AG04450 (cell line): ENCODE measurements at places on chromosomes 7 and 10. TPM values are rescaled to one million over a fixed set of nuclear protein-coding genes. Genes with fewer than 3 reads are reported as not detected.

DNA sequence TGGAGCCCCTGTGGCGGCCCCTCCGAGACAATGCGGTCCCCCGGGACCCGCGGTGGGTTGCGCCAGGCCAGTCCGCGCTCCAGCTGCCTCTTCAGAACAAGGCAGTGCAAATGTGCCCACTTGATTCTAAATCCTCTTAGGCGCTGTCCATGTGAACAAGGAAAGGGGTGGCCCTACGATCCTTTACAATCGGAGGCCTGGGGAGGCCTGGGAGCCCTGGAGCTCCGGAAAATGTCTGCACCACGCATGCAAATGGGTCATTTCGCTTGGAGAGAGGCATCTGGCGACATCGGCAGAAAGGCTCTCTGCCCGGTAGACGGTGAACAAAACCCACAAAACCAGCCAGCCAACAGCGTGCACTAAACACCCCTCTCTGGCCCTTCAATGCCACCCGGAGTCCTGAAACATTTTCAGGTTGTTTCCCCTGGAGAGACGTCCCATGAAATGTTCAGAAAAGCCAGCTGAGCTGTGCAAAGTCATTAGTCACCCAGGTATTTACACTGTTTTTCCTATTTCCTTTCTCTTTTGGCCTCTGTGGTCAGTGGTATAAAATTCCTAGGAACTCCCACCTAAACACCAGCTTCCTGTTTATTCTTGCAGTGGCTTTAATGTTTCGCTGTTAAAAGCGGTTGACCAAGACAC is 102.8 kb upstream of the ZNF438 start:
- DNase-seq = no peak

- DNase-seq = no peak
Measured at GRCh38 chr10:71801361-71801760, 28.0 kb upstream of the VSIR start.

DNA sequence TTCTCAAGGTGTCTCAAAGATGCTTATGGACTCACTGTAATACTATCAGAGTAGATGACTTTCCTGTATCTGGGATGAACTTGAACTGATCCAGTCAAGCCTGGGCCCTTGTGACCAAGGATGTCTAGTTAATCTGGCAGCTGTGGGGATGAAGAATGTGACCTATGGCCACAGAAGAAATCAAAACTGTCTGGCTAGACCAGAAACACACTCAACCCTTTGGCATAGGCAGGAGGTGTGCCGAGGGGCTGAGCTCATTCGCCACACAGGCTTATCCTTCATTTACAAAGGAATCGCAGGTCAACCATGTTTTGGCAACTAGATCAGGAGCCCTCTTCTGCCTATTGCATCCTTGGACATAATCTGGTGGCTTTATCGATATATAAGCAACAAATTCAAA is 110.6 kb downstream of the ATXN7L1 start:
- DNase-seq = no peak

The EEF1AKMT2 gene
- polyA plus RNA-seq = 16.3 and 24.0 TPM in 2 replicates

The CALML3 gene
- not detected in 2 replicates for polyA plus RNA-seq

The PRSS1 gene
- polyA plus RNA-seq = not detected in 2 replicates
